ENCODE measurements at places on chromosomes 12 and 14. TPM values are rescaled to one million over a fixed set of nuclear protein-coding genes. Genes with fewer than 3 reads are reported as not detected.

Gene CELA1
- not detected for polyA plus RNA-seq

DNA sequence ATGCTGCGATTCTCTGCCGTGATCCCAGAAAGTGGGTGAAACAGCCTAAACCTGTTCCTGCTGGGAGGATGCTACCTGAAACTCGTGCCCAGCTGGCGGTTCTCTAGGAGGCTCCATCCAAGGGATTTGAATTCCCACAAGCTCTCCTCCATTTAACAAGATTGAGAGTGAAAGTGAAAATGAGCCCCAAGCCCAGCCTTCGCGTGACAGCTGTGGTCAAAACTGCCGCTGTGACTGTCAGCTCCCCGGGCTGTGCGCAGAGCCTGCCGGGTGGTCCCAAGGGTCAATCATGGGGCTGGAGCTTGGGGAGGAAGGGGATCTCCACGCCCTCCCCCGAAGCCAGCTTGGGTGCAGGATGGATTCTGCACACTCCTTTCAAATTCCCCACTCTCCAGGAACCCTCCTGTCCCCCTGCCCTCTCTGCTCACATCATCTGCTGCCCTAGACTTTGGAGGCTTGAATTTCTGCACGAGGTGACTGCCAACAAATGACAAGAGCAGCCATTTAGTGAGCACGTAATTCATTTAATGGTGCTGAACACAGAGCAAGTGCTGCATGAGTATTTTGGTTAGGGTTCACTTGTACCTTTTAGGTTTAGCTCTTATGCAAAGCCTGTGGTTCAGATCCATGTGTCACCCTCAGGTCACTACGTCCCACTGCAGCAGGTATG is 5.3 kb downstream of the ASB2 start:
- DNase-seq, result no peak

- no peak for DNase-seq
These were observed 364.3 kb upstream of the CCDC196 start for GRCh38 chr14:66121859-66122258.

Gene LDHB
- 578 TPM for polyA plus RNA-seq

Gene PPP1R36
- not detected for polyA plus RNA-seq

GRCh38 chr12:111048991-111049390 is 128.6 kb upstream of the MYL2 start:
- DNase-seq, result no peak

GRCh38 chr14:50668826-50669143 is 679 bp upstream of the SAV1 start:
- DNase-seq, result no peak

GRCh38 chr12:122969676-122970075 is 3.4 kb upstream of the ABCB9 start:
- no peak for DNase-seq

Measured in hindlimb muscle (tissue), 1 donor.